ENCODE measurements at places on chromosomes 12 and 14.

DNA sequence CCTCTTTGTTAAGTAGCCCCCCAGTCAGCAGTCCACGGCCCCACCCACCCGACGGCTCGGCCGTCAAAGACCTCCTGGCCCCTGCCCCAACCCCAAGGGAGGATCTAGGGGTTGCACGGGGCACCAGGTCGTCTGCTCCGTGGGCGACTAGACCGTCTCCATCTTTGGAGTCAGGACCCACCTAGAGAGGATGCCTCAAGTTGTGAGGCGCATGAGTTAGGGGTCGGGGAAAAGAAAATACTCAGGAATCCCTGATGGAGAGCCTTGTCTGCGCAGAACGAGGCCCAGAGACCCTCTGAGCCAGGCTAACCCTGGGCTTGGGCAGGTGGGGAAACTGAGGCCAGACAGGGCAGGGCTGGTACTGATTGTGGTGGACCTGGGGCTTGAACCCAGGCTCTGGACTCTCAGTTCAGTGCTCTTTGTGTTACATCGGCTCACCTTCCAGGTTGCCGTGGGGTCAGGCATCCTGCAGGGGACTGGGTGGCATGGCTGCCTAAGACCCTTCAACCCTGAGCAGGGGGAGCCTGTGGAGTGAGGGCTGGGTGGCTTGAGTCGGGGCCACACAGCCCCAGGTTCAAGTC lies 839 bp downstream of the OTUB2 start:
- no peak for DNase-seq

GRCh38 chr12:47832263-47832933 lies 12.7 kb upstream of the HDAC7 start:
- no peak for DNase-seq

- no peak for DNase-seq
These were observed 227.5 kb upstream of the LMO3 start for GRCh38 chr12:16833376-16834015.

GRCh38 chr14:93898731-93899130 lies 28.4 kb upstream of the FAM181A start:
- DNase-seq: no peak

DNA sequence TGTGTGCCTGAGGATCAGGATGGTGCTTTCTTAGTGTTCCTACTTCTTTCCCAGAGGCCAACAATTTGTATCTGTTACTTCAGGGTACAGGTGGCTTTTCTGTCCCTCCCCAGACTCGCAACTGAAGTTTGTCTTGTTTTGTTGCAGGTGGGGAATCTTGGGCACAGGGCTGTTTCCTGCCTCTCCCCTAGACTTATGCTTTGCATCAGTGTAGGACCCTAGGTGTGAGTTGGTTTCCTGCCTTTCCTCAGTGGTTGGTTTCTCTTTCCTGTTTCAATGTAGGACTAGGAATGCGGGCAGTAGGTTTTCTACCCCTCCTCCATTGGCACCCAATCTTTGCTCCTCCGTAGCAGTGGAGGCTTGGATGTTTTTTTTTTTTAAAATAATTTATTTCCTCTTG lies 87.0 kb downstream of the TRMT5 start:
- DNase-seq: peak; percentile 11

DNA sequence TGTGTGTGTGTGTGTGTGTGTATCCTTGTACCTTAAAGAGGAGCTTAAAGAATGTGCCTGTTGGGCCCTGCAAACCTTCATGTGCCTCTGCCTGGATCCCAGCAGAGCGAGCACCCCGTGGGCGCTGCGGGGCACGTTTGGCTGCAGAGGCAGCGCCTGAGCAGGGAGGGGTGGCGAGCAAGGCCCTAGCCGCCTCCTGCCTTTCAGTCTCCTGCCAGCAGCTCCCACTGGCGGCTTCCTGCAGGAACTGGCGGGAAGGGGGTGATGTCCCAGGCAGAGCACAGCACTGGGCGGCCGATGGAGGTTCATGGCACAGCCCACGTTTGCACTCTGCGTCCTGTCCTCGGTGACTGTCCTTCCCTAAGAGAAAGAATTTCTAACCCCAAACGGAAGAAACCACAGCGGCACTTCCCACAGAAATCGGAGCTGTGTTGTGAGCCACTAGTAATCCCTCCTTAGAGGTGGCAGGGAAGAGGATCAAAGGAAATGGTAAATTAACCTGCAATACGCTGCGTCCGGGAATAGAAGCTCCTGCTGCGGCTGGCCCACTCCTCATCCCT lies 19.8 kb downstream of the ZBTB42 start:
- no peak for DNase-seq

DNA sequence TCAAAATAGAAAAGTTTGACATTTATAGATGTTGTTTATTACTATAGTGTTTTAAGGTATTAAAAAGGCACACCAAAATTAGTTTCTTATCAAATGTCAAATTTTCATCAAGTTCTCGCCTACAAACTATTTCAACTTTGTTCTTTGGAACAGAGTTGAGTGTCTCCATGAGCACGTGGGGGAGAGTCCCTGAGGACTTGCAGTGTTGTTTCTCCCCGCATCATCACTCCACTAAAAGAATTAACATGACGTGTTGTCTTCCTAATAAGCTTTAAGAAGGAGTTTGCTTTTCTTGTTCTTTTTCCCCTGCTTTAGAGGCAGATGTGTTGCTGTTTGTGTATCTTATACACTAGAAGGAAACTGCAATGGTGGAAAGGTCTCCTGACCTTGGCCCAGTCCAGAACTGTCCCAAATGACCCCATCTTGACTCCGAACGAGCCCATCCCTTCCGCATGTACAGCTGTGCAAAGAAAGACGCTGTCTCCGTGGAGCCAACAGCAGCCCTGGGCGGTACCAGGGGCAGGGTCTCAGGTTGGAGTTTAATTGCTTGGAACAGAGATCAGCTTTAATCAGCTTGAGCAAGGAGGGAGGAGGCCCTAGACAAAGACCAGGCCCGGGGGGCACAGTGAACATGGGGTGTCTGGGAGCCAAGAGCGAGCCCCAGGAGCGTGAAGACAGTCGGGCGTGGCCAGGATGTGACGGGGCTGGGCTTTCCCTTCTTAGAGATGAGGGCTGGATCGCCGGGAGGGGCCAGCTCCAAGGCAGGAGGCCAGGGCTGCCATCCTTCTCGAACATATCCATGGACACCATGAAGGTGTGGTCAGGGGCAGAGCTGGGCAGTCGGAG lies 215.4 kb upstream of the RTL1 start:
- DNase-seq: no peak

All from KG1 (cell line).